Mesothelial cell of epicardium (in vitro differentiated cells): ENCODE measurements at places on chromosomes 5 and 9.

GRCh38 chr5:41414598-41414997, 95.8 kb downstream of the PLCXD3 start:
- H3K27me3 ChIP-seq: no peaks in the 10 kb centered on the region
- H3K27ac ChIP-seq: no peak overlapping the region
- H3K4me1 ChIP-seq: peaks cover 21% of the 10 kb centered on the region
- no peak overlapping the region for H3K4me3 ChIP-seq
- no peaks in the 10 kb centered on the region for H3K36me3 ChIP-seq
- no peak for DNase-seq

GRCh38 chr9:70415476-70415875, 1.0 kb upstream of the KLF9 start:
- no peak overlapping the region for H3K4me3 ChIP-seq
- peaks cover 51% of the 10 kb centered on the region for H3K4me1 ChIP-seq
- no peaks in the 10 kb centered on the region for H3K36me3 ChIP-seq
- no peak overlapping the region for H3K27ac ChIP-seq
- peaks cover 30% of the 10 kb centered on the region for H3K27me3 ChIP-seq
- no peak for DNase-seq

DNA sequence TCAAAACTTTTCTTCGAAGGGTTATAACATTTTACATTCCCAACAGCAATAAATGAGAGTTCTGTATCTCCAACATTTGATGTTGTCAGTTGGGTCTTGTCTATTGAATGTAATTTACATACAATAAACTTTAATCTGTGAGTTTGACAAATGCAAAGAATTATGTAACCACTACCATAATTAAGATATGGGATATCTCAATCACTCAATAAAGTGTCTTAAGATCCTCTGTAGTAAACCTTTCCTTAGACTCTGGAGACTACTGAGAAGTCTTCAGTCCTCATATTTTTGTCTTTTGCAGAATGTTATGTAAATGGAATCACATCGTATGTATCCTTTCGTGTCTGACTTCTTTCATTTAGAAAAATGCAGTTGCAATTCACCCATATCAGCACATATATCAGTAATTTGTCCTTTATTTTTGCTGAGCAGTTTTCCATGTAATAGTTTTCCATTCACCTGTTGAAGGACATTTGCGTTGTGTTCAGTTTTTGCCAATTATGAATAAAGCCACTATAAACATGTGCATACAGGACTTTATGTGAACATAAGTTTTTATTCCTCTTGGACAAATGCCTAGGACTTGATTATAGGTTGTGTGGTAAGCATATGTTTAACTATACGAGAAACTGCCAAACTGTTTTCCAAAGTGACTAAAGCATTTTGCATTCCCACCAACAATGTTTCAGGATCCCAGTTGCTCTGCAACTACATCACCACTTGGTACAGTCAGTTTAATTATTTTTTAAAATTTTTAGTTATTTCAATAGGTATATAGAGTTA, 784.6 kb upstream of the ZNF608 start:
- H3K27ac ChIP-seq: no peak overlapping the region
- H3K36me3 ChIP-seq: peaks cover 6% of the 10 kb centered on the region
- H3K27me3 ChIP-seq: no peaks in the 10 kb centered on the region
- no peak overlapping the region for H3K4me3 ChIP-seq
- peaks cover 7% of the 10 kb centered on the region for H3K4me1 ChIP-seq
- DNase-seq: no peak

- H3K36me3 ChIP-seq: no peaks in the 10 kb centered on the region
- H3K4me3 ChIP-seq: peak within 1 kb of the TSS; percentile 82
- DNase-seq: peak; percentile 97
- peaks cover 26% of the 10 kb centered on the region for H3K4me1 ChIP-seq
- peak within 1 kb of the TSS; percentile 87 for H3K27ac ChIP-seq
Measured at GRCh38 chr9:109320742-109321448, at the start of gene EPB41L4B. Gene EPB41L4B (minus strand): TSS chr9:109321059. CDS start chr9:109320446, 613 bp downstream.

DNA sequence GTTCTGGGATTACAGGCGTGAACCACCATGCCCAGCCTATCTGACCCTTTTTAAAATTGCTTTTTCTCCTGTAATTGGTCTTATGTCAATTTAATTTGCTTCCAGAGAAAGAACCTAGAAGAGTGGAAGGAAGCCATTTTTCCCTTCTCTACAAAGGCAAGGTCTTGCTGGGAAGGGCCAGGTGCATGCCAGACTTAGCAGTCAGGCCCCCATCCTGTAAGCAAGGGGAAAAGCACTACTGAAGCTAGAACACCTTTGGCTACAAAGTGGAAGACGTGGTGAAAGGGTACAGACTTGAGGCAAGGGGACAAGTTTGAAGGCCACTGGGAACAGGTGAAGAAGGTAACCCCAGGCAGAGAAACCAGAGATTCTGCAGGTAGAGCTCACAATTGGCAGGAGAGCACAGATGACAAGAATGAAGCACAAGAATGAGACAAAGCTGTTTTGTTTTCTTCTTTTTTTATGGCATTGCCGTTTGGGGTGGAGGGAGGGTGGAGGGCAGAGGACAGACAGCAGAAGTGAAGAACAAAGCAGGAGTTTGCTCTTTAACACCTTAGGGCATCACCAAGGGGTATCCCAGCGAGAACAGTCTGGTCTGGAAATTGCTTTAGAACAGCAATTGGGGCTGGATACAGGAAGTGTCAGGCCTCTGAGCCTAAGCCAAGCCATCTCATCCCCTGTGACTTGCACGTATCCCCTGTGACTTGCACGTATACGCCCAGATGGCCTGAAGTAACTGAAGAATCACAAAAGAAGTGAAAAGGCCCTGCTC, 72.9 kb downstream of the SERINC5 start:
- H3K36me3 ChIP-seq: no peaks in the 10 kb centered on the region
- H3K4me3 ChIP-seq: no peak overlapping the region
- peaks cover 83% of the 10 kb centered on the region for H3K4me1 ChIP-seq
- no peak for DNase-seq
- peak overlapping the region; percentile 88 for H3K27ac ChIP-seq
